ENCODE measurements at places on chromosomes 7 and 10.

- DNase-seq: no peak
These were observed 132.2 kb downstream of the MAD1L1 start for GRCh38 chr7:2100278-2101208.

GRCh38 chr7:26900251-26900650 lies 35.9 kb upstream of the SKAP2 start:
- DNase-seq: no peak

DNA sequence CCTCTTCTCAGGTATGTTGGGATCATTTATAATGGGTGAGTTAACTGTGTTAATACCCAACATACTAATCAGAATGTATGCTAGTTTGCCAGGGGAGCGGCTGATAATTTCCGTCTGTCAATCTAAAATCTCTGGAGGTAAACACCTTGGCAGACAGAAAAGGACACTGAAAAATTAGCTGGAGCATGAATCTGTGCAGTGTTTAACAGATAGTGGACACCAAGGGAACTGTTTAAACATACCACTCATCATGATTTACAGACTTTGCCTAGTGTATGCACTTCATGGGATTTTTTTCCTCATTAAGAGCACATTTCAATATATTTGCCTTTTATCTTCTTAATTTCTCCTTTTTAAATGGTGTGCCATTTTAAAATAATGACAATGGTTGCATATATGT lies 68.2 kb downstream of the SLC13A1 start:
- DNase-seq: no peak

DNA sequence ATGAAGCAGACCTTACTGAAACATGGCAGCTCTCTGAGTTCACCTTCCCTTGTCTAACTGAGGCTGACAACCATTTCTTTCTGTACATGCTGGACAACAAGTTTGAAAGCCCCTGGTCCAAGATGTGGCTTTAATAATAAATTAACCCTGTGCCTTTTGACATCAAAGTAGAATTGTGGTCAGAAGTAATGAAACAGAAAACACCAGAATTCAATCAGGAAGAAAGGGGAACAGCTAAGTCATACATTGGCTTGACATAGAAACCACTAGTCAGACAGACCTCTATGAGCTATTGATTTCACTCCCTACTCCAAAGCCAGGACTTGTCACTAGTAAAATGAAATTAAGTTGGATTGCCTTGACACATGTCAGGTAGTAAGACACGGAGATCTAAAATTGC lies 175.2 kb upstream of the ASAH2 start:
- no peak for DNase-seq

DNA sequence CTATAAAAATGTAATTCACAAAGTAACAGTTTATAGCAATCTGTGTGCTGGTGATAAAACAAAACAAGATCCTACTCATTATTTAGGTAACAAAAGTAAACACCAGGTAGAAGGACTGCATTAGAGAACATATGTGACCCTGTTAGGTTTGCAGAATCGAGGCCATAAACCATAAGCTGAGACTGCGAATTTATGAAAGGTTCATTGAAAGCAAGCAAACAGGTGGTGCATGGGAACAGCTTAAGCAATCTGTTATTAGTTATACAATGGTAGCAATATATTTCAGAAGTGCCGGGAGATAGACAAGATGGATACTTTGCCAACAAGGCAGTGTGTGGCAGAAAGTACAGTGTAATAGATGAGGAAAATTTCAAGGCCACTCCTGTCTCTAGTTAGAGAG lies 23.5 kb upstream of the FAM133B start:
- DNase-seq: no peak

DNA sequence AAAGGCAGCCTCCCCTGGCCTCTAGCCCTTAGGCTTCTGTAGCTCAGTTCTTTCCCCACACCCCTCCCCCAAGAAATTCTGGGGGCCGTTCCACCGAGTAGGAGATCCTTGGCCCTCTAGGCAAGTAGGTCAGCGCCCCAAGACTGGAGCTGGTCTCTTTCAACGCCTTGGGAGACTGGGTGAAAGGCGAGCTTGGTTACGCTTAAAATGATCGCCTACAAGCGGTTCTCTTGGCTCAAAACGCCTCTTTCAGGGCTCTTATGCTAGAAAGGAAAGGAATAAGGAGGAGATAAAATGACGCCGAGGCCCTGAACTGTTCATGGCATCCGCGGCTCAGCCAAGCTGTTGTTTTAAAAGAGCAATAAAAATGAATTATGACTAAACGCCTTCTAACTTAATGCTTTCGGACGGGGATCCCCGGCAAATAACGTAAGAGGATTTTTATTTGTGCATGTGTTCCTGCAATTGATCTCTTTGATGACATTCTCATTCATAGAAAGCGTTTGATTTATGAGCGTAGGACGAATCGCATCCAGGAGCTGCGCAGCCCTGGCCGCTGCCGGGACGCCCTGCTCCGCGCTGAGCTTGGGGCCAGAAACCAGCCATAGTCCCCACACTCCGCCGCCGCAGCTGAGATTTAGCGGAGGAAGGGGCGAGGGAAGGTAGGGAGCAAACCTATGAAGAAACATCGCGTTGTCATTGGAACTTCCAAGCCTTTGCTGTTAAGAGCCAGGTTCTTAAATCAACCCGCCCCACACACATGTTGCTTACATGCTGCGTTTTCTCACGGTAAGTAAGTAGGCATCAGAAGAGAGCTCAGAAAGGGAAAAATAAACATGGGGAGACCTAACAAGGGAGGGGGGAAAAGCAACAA lies 3.0 kb upstream of the HOXA1 start:
- DNase-seq: no peak

DNA sequence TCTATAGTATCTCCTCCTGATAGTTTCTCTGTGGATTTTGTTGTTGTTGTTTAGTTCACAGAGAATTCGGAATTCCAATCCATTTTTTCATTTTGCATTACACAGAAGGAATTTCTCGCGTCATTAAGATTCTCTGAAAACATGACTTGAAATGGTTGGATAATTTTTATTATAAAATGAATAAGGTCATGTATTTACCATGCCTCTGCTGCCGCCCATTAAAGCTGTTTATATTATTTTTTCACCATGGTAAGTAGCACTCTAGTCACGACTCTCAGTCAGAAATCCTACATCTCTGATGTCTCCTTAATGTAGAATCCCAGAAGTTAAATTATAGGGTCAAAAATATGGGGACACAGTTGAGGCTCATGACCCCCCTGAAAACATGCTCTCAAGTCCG lies 19.1 kb downstream of the SFMBT2 start:
- DNase-seq: no peak

- DNase-seq: no peak
These were observed 26.6 kb upstream of the ATRNL1 start for GRCh38 chr10:115066528-115066927.

DNA sequence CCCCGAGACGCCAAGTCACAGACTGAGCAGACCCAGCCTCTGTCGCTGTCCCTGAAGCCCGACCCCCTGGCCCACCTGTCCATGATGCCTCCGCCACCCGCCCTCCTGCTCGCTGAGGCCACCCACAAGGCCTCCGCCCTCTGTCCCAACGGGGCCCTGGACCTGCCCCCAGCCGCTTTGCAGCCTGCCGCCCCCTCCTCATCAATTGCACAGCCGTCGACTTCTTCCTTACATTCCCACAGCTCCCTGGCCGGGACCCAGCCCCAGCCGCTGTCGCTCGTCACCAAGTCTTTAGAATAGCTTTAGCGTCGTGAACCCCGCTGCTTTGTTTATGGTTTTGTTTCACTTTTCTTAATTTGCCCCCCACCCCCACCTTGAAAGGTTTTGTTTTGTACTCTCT lies 215.6 kb downstream of the TCF7L2 start:
- no peak for DNase-seq

- no peak for DNase-seq
These were observed 206.9 kb upstream of the PHYHIPL start for GRCh38 chr10:58969576-58969975.

DNA sequence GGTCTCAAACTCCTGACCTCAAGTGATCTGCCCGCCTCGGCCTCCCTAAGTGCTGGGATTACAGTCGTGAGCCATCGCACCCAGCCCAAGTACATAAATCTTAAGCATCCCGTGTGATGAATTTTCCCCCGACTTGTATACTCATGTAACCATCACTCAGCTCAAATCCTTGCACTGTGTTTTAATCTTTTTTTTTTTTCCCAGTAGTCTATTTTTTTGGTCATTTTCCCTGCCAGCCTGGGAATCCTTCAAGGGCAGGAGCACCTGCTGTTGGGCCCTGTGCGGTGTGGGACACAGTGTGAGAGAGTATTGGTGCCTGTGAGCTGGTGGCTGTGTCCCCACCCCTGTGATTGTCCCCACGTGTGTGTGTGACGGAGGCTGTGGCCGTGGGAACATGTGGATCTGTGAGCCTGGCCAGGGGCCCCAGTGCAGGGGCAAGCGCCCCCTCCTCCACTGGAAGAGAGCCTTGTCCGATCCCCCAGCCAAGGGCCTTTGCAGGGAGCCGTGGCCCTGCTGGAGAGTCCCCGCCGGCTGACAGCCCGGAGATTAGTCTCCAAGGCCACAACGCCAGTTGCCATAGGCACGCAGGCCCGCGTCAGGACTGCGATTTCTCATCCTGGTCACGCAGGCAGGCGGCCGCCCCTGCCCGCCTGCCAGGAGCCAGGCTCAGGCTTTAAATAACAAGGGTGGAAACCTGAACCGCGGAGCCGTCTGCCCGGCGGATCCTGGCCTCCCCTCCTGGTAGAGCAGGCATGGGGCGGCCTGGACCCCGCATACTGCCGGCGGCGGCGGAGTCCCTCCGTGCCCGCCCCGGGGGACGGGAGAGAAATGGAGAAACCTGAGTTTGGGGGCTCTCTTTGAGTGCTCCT lies 26.5 kb downstream of the GTF2IRD1 start:
- peak; percentile 96 for DNase-seq

DNA sequence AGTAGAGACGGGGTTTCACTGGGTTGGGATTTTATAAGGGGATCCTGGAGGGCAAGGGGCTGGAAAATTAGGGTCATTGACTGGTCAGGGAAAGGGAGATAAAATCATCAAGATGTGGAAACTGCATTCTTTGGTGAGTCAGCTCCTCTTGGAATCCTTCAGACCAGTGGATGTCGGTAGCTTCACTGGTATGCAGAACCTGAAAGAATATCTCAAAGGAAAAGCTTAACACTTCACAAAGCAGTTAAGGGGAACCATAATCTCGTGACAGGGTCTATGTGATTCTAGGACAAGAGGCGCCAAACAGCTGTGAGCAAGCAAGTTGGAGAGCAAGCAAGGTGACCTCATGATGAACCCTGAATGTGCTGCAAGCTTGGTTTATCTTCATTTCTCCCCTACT lies 634.7 kb upstream of the AUTS2 start:
- DNase-seq: no peak

GRCh38 chr10:35191523-35191922 lies 64.9 kb downstream of the CREM start:
- DNase-seq: no peak

DNA sequence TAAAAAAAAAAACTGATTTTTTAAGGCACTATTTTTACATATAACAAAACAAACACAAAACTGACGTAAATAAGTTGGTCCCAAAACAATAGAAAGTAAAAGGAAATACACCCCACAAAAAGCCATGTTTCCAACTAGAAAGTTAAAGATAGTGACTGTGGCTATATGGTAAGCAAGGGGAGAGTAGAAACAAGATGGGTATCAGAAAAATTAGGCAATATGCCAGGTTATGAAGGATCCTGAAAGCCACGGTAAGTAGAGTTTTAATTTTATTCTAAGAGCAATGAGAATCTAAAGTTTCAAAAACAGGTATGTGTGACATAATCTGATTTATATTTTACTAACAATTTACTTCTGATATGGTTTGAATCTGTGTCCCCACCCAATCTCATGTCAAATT lies 61.5 kb downstream of the BRAF start:
- DNase-seq: no peak

DNA sequence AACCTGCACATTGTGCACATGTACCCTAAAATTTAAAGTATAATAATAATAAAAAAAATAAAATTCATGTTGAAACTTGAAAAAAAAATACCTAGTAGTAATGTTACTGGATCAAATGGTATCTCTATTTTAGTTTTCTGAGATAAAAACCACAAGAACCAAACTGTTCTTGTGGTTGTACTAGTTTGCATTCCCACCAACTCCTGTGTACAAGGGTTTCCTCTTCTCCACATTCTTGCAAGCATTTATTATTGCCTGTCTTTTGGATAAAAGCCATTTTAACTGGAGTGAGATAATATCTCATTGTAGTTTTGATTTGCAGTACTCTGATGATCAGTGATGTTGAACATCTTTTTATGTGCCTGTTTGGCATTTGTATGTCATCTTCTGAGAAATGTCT lies 177.7 kb downstream of the KIF20B start:
- DNase-seq: no peak

- no peak for DNase-seq
These were observed 192.8 kb downstream of the GPAM start for GRCh38 chr10:111990734-111991133.

DNA sequence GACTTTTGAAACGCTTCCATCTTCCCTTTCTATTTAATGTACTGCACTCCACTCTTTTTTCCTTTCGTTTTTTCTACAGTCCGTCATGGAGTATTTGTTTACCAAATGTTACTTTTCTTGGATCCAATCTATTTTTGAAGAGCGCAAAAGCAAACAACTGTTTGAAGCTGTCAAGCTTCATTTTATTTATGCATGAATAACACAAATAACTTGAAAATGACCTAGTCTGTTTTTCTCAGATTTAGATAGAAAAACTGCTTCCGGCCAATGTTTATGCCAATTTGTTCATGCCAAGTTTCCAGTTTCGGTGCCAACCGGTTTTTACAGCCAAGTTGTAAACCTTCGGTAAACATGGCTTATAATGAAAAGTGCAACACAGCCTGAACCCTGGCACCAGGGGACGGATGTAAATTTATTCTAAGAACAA lies 150.9 kb upstream of the KLF6 start:
- DNase-seq: no peak

- DNase-seq: no peak
These were observed 64.9 kb downstream of the INSIG1 start for GRCh38 chr7:155362380-155363145.

GRCh38 chr7:20326342-20326741 lies 4.4 kb upstream of the ITGB8 start:
- DNase-seq: no peak

GRCh38 chr10:74039561-74040145 lies 41.7 kb downstream of the VCL start:
- peak; percentile 76 for DNase-seq

DNA sequence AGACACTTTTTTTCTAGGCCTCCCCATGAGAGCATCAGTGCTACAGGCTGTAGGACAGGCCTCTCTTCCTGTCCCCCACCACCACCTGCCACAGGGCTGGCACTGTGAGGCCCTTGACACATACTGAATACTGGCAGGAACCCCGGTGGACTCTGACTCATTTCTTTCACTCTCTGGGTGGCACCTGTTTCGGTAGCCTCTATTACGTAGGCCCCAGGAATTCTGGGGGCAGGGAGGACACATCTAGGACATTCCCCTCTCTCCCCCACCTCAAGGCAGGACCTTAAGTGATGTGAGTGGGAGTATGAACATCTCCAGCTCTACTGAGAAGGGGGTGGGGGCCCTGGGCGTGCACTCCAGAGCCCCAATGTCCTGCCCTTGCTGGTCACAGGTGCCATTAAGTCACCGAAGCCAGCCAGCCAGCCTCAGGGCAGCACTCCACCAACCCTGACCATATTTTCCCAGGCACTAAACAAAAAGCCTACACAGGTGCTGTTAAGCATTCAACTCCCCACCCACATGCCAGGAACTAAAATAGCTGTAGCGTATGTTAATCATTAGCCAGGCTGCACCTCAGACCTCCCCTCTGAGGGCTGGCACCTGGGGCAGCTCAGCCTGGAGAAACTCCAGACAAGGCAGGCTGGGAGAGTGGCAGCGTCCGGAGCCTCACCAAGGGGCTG lies 8.9 kb downstream of the ANXA11 start:
- DNase-seq: peak; percentile 84

Measured in coronary artery (tissue), 2 donors.